ENCODE measurements at places on chromosomes 6 and 20.

DNA sequence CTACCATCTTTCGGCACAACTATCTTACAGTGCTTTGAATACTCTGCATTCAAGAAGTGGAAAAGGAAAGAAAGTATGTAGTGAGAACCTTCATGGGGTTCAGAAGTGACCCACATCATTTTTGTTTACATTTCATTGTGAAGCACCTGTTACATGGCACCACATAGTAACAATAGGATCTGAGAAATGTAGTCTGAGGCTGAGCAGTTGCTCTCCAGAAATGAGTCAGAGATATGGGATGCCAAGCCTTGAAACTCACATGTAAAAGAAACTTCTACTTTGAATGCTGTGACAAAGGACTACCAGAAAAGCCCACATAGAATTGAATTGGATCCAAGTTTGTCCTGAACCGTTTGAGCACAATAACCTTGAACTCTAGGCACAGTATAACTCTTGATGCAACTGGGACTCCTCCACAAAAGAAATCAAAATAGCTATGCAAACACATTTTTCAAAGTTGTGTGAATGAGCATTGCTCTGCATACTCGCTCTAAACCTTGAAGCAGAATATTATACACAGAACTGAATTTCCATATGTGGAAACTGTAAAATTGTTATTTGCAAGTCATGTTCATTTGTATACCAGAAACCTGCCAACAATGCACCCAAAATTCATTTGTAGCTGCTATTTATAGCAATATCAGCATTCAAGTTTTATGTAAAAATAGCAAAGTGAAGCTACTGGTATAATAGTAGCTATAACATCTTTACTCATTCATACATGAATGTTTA lies 400.9 kb upstream of the POU3F2 start:
- DNase-seq, result no peak

DNA sequence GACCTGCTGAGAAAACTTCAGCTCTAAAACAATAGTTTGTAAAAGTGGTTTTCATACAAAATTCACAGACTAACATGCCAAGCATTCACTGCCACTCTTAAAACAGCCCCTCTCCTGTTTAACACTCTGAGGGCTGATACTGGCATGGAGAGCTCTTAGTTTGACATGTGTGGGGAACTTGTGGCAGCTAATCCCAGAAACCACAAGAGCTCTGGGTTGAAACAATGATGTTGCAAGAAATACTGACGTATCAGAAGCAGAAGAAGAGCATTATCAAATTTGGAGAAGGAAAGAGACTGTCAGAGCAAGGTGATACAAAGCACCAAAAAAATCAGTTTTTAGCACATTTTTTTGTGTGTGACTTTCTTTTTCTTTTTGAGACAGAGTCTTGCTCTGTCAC lies 5.1 kb downstream of the BEND3 start:
- no peak for DNase-seq

- peak; percentile 47 for DNase-seq
These were observed 91.8 kb downstream of the CAP2 start for GRCh38 chr6:17485181-17485580.

DNA sequence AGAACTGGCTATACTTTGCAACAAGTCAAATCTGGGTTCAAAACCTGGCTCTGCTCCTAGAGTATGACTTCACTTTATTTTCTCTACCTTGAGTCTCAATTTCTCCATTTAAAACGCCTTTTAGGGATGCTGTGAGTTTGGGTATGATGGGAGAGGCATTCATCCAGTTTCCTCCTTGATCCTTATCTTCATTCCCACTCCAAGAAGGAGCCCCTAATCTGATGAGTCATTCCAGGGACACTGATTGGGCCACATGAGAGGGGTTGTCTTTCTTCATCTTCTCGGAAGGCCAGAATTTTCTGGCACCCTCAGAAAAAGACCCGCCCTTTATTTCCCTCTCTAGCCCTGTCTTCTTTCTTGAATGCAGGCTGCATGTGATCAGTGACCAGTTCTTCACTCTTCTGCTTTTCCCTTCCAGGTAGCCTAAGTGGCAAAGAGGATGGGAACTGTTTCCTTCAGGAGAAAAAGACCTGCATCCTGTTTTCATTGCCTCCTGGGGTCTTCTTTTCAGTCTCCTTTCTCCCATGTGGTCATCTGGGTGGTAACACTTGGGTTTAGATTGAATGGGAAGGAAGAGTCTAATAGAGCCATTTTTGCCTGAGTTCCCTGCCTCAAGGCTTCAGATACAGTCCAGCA lies 32.1 kb upstream of the PNRC1 start:
- DNase-seq, result no peak

GRCh38 chr6:109672175-109672574 lies 18.8 kb downstream of the AK9 start:
- no peak for DNase-seq

GRCh38 chr20:33351696-33352095 lies 49.6 kb downstream of the CDK5RAP1 start:
- no peak for DNase-seq

- no peak for DNase-seq
These were observed 11.8 kb downstream of the SMIM28 start for GRCh38 chr6:138389551-138389950.

DNA sequence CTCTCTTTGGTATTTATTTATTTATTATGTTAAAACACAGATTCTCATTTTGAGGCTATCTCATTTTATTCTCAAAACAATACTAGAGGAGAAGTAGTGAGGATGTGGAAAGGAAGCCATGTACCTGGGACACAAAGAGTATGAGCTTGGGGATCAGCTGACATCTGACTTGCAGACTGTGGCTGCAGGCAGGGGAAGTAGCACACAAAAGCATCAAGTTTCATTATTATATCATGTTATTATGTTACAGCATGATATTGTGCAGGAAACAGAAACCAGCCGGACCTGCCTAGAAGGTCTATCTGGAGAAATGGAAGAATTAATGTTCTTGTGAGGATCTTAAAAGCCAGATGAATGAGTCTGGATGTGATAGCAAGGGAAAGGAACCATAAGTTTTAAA lies 248.2 kb downstream of the KHDC1L start:
- no peak for DNase-seq

- no peak for DNase-seq
These were observed 284.9 kb upstream of the ECI2 start for GRCh38 chr6:4420160-4420865.

DNA sequence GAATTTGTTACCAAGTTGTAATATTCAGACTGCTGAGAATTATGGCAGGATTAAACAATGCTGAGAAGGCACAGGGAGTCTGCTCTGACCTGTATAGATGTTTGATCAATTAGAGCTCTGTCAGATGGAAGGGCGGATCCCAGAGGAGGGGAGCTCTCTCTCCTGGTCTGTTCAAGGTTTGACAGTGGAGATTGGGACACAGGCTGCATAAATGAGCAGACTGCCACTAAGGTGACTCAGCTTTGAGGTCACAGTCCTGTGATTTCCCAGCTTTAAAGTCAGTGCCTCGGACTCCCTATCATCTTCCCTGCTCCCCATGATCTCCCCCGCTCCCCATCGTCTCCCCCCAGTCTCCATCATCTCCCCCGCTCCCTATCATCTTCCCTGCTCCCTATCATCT lies 59.2 kb upstream of the SLC22A23 start:
- no peak for DNase-seq

DNA sequence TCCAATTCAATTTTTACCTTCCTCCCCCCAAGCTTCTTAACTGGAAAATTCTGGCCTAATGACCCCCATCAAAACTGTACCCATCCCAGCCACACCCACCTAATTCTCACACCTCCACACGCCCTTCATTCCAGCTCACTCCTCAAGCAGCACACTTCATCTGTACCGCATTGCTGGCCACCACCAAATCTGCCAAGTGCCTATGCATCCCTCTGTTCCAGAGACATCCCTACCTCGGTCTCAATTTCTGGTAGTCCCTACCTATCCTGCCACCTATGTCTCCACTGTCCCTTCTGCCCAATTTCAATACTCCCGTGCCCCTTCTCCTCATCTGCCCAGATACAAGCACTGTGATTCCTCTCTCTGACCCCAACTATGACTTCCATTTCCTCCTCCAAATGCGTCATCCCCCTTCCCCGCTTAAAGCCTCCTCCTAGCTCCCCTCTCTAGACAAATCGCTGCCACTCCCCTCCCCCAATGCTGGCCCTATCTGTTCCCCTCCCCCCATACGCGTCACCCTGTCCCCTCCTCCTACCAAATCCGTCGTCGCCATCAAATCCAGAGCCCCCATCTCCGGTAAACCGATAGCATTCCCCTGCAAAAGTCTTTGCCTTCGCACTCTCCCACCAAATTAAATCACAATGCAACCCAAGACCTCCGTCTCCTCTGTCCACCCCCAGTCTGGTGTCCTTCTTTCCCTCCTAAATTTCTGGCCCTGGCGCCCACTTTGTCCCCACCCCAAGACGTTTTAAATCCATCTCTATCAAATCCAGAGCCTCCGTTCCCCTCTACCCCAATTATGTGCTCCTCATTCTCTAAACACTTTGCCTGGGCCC lies 1.2 kb downstream of the MTCH1 start:
- DNase-seq, result no peak

DNA sequence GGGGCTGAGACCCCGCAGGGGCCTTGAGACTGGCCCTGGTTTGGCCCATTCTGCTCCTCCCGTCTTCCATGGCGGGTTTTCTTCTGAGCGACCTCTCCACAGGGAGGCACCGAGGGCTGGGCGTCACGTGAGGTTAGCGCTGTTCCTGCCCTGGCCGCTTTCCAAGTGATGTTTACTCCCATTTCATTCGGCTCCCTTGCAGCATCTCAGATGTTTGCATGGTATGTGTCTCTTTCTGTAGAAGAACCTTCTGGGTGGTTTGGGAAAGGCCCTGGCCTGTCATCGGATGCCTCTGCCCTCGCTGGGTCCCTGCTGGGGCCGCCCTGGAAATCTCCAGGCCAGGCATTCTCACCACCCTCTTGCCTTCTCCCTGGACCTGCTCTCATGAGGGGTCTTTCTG lies 17.3 kb downstream of the RAMACL start:
- no peak for DNase-seq

DNA sequence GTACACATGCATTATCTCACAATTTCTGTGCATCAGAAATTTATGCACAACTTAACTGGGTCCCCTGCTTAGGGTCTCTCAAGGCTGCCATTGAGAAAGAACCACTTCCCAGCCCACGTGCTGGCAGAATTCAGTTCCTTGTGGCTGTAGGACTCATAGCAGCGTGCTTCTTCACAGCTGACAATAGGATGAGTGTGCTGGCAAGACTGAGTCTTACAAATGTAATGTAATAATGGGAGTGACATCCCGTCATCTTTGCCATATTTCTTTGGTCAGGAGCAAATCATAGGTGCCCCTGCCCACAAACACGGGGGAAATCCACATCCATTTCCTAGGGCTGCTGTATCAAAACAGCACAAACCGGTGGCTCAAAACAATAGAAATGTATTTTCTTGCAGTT lies 77.4 kb downstream of the FIG4 start:
- no peak for DNase-seq

GRCh38 chr6:116387374-116387773 lies 16.6 kb downstream of the DSE start:
- no peak for DNase-seq

- no peak for DNase-seq
These were observed 1.3 kb downstream of the MAPK14 start for GRCh38 chr6:36028877-36029324.

DNA sequence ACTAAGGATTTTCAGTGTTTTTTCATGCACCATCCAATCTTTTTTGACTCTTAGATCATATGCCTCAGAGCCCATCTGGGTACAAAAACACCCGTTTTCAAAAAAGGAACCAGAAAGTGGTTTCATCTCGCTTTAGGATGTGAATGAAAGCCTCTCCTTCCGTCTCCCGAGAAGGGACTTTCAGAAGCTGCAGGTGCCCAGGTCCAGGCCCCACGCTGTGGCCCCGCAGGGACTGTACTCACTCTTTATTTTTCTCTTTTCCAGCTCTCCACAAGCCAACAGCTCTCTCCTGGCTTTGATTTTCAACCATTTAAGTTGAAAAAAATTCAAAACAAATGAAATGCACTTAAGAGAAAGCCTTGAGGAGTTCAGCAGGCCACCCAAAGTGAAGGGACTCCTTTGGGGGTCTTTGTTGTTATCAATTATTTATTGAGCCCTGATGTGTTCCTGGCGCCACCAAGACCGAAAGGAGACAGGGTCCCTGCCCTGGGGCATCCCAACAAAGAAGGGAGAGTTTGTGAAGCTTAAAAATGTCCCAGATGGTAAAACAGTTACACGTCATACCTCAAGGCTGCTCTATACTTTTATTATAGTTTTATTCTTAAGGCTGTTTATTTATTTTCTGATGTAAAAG lies 467.3 kb downstream of the PREX1 start:
- no peak for DNase-seq

GRCh38 chr6:149929422-149929821 lies 6.5 kb upstream of the RAET1G start:
- no peak for DNase-seq

- DNase-seq, result no peak
These were observed 128.9 kb downstream of the GMDS start for GRCh38 chr6:2116496-2116895.

- DNase-seq, result no peak
These were observed 77.4 kb upstream of the CST7 start for GRCh38 chr20:24871480-24872213.

GRCh38 chr20:8414586-8415274 lies 282.7 kb downstream of the PLCB1 start:
- DNase-seq, result no peak

DNA sequence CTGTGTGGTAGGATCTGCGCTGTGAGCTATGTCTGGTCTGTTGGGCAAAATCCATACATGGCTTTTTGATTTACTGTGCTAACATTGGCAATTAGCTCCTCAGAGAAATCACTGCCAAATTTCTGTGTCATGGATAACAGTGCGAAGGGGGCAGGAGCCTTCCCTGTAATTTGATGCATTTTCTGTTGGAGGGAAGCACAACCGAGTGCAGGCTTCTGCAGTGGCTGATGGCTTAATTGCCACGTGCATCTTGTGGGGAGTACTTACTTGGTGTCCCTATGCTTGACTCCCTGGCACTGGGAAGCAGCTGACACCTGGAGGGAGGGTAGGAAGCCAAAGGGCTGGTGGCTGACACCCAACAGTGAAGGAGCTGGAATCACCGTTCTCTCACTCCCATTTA lies 99.3 kb upstream of the PROKR2 start:
- no peak for DNase-seq

DNA sequence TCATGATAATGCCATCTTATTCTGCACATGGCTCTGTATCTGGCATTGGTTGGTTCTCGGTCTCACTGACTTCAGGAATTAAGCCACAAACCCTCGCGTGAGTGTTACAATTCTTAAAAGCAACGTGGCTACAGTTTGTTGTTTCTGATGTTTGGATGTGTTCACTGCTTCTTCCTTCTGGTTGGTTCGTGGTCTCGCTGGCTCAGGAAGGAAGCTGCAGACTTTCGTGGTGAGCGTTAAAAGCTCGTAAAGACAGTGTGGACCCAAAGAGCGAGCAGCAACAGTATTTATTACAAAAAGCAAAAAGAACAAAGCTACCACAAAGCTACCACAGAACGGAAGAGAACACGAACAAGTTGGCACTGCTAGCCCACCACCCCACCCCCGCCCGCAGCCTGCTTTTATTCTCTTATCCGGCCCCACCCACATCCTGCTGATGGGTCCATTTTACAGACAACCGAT lies 51.1 kb downstream of the MYLIP start:
- DNase-seq, result no peak

- no peak for DNase-seq
These were observed 73.9 kb downstream of the PHACTR3 start for GRCh38 chr20:59678288-59678687.

All from NCI-H1092 (cell line).